ENCODE measurements at places on chromosomes 5 and 9. TPM values are rescaled to one million over a fixed set of nuclear protein-coding genes. Genes with fewer than 3 reads are reported as not detected.

DNA sequence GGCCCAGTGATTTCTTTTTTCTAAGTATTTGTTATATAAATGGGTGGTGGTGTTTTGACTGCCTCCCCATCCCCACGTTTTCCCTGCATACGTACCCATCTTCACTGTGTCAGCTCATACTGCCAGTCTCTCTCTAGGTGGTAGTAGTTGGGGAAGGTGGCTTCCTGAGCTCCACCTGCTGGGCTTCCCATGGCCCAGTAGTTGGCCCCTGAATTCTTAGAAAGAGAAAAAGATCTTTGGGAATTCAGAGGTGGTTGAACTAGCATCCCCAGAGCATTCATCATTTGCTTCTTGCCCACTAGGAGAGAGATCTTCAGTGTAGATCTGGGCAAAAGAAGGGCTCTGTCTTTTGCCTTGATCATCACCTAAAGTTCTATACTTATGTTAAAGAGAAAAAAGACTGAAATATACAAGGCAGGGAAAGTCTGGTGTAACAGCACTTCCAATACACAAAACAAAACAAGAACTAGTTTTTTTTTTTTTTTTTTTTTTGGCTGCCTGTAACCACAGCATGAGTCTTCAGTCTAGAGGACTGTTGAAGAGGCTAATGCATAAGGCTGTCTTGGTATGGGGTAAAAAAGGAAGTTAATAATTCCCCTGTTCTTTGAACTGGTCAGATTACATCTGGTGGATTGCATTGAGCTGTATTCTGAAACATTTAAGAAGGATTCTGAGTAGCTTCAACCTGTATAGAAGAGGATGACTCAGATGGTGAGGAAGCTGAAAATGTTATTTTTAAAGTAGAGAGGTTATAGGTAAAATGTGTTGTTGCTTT is 128.7 kb downstream of the ATG10 start:
- no peak for DNase-seq

DNA sequence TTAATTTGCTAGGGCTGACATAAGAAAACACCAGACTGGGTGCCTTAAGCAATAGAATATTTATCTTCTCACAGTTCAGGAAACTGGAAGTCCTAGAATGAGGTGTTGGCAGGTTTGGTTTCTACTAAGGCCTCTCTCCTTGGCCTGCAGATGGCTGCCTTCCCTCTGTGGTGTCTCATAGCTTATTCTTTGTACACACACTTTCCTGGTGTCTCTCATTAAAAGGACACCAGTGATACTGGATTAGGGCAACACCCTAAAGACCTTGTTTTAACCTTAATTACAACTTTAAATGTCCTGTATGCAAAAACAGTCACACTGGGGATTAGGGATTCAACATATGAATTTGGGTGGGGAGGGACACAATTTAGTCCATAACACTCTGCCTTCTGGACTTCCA is 25.1 kb downstream of the NUTM2F start:
- DNase-seq: no peak

- DNase-seq: no peak
These were observed 79.1 kb upstream of the RARS1 start for GRCh38 chr5:168407211-168407610.

- no peak for DNase-seq
These were observed 177.5 kb downstream of the PDE4D start for GRCh38 chr5:59716029-59716428.

DNA sequence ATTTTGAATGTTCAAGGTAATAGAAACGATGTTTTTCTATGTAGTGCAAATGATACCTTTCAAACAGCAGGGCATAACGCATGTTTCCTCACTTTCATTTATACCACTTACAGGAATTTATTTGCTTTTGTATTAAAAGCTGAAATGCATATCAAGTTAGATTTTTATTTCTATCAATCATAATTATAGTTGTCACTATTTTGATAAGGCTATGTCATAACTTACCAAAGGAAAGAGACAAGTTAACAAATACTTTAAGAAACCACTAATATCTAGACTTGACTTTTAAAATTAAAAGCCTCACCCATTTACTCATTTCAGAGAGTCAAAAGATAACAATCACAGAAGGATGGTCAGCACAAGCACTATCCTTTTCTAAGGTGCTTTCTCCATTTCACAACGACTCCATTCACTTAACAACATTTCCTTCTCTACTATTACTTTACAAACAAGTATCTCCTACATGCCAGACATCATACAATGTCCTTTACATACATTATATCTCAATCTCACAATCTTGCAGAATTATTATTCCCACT is 12.6 kb downstream of the ERP44 start:
- DNase-seq: no peak

GRCh38 chr5:84715091-84715490 is 330.4 kb upstream of the EDIL3 start:
- no peak for DNase-seq

DNA sequence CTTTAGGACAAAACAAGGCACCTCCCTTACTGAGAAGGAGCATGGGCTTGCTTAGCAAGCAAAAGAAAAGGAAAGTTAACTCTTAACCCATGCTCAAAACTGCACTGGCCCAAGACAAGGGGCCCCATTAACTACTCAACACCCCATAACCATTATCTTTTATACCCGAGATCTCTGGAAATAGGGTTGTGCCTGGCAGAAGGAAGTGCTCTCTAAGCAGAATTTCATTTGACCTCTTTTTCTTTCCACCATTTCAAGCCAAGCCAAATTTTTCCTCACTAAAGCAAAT is 167.2 kb downstream of the RASEF start:
- no peak for DNase-seq

The TMEM171 gene
- polyA plus RNA-seq: 10.3 TPM

GRCh38 chr5:163504079-163504931 is 1.1 kb upstream of the MAT2B start:
- DNase-seq: no peak

The CDKN2A gene
- polyA plus RNA-seq: 65.3 TPM

The HRCT1 gene
- not detected for polyA plus RNA-seq

DNA sequence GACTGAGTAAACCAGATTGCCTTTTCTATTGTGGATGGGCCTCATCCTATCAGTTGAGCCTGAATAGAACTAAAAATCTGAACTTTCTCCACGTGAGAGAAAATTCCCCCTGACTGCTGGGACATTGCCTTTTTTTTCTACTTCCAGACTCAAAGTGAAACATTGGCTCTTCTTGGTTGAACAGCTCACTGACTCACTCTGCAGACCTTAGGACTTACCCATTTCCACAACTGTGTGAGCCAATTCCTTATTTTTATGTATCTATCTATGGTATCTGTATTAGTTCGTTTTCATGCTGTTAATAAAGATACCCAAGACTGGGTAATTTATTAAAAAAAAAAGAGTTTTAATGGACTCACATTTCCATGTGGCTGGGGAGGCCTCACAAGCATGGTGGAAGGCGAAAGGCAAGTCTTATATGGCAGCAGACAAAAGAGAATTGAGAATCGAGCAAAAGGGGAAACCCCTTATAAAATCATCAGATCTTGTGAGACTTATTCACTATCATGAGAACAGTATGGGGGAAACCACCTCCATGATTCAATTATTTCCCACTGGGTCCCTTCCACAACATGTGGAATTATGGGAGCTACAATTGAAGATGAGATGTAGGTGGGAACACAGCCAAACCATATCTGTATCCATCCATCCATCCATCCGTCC is 306.7 kb upstream of the SLC24A2 start:
- DNase-seq: no peak

GRCh38 chr5:100444961-100445360 is 90.2 kb upstream of the FAM174A start:
- DNase-seq: no peak

DNA sequence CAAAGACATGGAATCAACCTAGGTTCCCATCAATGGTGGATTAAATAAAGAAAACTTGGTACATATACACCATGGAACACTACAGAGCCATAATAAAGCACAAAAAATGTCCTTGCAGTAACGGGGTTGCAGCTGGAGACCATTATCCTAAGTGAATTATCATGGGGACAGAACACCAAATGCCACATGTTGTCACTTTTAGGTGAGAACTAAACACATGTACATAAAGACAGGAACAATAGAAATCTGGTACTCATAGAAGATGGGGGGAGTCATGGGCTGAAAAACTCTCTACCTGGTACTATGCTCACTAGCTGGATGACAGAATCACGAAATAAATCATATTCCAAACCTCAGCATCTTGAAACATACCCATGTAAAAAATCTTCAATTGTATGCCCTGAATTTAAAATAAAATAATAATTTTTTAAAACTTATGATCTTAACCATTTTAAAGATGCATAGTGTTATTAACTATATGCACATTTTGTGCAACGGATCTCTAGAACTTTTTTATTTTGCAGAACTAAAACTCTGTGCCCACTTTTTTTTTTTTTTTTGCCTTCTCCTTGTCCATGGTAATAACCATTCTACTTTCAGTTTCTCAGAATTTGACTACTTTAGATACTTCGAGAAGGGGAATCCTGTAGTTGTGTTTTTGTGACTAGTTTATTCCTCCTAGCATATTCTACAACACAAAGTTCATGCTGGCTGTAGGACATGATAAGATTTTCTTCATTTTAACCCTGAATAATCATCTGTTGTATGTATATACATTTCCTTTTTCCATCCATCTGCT is 1081.6 kb upstream of the ACO1 start:
- DNase-seq: no peak

The PLCXD3 gene
- not detected for polyA plus RNA-seq

GRCh38 chr9:10957878-10958277 is 345.1 kb upstream of the PTPRD start:
- no peak for DNase-seq

The OR1L8 gene
- not detected for polyA plus RNA-seq

DNA sequence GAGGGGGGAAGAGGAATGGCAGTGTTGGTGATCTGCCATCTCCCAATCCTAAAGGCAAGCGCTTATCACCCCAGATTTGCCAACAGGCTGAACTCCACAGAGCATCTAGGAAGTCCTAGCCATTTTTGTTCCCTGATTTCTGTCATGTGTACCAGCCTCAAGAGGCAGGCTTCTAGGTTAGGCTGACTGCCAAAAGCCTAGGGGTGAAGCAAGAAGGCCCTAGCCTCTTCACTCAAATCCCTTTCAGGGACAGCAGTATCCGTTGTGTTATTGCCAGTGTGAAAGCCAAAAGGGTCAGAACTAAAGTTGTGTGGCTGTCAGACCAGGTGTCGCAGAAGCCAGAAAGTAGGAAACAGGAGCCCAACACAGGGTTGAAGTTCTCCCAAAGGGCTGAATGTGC is 14.7 kb downstream of the IGIP start:
- DNase-seq: no peak

GRCh38 chr9:78860801-78861475 is 564.0 kb downstream of the PSAT1 start:
- DNase-seq: peak; percentile 15

GRCh38 chr5:8615142-8615858 is 746.4 kb downstream of the MTRR start:
- no peak for DNase-seq

- no peak for DNase-seq
These were observed 150.0 kb downstream of the CDC42SE2 start for GRCh38 chr5:131413605-131414559.

- no peak for DNase-seq
These were observed 458.0 kb downstream of the DMAC1 start for GRCh38 chr9:7341571-7341970.

- no peak for DNase-seq
These were observed 596 bp downstream of the SLC28A3 start for GRCh38 chr9:84339962-84340361.

The C5orf34 gene
- polyA plus RNA-seq: 2.7 TPM

DNA sequence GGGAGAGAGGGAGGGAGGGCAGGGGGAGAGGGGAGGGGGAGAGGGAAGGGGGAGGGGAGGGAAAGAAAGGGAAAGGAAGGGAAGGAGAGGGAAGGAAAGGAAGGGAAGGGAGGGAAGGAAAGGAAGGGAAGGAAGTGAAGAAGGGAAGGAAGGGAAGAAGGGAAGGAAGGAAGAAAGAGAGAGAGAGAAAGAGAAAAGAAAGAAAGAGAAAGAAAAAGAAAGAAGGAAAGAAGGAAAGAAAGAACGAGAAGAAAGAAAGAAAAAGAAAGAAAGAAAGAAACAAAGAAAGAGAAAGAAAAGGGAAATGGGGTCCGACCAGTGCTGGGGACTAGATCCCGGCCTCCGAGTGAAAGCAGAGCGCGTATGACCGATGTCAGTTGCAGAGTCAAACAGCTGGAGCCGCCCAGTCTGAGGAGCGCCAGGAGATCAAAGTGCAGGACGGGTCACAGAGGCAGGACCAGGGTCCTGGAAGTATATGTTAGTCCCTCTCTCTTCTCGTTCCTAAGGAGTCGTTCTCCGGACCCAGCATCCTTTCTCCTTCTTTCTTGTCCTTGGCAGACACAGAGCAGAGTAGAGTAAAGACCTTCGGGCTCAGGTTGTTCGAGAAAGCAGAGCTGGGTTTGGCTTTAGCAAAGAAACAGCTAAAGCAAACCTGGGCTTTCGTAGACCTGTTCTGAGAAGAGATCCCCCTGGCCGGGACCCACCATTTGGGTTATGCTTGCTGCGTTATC is 305.4 kb upstream of the MSX2 start:
- DNase-seq: no peak

DNA sequence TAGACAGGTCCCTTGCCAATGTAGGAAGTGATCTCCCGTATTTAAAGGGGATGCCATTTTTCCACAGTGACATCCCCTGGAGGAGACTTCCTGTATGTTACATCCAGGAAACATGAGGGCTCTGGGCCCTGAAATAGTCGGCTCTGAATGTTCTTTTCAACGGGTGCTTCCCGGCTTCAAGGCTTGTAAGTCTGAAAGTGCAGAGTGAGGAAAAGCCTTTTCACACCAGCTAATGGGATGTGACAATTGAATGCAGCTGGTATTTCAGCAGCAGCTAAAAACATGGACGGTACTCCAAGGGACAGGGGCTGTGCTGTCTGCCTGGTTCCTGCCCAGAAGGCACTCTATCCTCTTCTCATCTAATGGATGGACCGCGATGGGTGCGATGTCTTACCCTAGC is 1.4 kb downstream of the IL9 start:
- no peak for DNase-seq

The ITK gene
- polyA plus RNA-seq: not detected

The ELOVL7 gene
- 12.0 TPM for polyA plus RNA-seq

DNA sequence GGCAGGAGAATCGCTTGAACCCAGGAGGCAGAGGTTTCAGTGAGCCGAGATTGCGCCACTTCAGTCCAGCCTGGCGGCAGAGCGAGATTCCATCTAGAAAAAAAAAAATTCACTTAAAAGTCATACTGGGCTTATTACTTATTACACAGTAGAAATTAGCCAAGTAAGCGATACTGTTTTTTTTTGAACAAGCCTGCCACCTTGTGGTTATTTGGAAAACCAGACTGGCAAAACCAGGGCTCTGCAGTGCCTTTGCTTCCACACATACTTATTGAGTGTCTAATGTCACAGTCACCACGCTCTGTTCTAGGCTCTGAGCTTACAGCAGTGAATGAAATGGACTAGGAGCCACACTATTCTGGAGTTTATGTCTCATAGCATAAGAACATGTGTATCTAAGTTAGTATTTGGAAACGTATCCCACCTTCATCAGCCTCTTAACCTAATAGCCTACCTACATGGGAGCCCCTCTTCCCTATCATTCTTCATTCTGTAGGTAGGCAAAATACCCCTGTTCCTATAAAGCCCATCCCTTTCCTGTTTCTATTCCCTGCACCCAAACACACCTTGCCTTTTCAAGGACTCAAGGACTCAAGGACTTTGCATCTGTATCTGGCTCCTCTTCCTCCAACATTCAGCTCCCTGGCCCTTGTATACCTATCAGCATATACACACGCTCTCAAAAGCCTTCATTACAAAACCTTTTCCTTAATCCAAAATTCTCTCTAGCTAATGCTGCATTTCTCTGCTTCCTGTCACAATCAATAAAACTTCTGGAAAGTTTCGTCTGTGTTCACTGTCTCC is 13.9 kb upstream of the BASP1 start:
- no peak for DNase-seq

Data from keratinocyte (primary cell).